ENCODE measurements at places on chromosomes 5 and 9.

- DNase-seq = no peak
Measured at GRCh38 chr5:139014726-139015125, 139.6 kb upstream of the LRRTM2 start.

GRCh38 chr5:104045987-104046386 lies 483.4 kb upstream of the NUDT12 start:
- DNase-seq = no peak

DNA sequence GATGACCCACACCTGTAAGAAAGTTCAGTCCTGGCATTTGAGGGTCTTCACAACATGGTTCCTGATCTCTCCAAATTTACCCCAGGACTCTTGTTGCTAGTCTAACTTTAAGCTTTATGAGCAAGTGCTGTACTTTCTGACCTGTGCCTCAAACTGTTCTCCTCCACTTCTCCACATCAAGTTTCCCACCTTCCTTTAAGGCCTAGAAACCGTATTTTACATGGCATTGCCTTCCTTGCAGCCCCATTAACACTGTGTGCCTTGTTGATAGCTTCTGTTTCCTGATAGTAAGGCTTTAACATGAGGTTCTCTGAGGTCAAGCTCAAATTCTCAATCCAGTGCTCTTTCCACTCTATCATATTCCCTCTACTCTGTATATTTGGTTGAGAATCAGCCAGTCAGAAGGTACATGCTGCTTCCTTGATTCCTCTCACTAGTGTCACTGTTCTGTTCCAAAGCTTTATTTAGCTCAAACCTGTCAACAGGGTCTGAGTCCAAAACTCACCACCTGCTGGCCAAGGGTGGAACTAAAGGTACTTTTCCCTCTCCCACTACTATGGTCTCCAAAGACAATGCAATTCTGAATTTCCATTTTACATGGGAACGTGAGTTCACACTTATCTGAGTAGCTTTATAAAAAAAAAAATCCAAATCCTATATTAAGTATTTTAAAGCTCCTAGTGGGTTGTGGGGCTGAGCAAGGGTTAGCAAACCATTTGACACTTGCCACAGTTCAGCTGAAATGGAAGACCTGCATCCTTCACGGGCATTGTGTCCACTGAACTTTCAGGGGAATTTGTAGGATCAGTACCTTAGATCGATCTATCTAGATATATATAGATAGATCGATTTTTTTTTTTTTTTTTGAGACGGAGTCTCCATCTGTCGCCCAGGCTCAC lies 21.1 kb downstream of the VCP start:
- peak; percentile 46 for DNase-seq

- no peak for DNase-seq
Measured at GRCh38 chr5:128426090-128426534, 111.9 kb downstream of the FBN2 start.

- peak; percentile 26 for DNase-seq
Measured at GRCh38 chr5:36777105-36777757, 99.3 kb upstream of the NIPBL start.

GRCh38 chr9:137986268-137987099 lies 108.9 kb downstream of the CACNA1B start:
- no peak for DNase-seq

- DNase-seq = no peak
Measured at GRCh38 chr9:36402536-36402935, 2.5 kb upstream of the RNF38 start.

- DNase-seq = no peak
Measured at GRCh38 chr5:81239613-81240012, 6.5 kb downstream of the CKMT2 start.

- DNase-seq = no peak
Measured at GRCh38 chr9:111005746-111006470, 32.4 kb downstream of the LPAR1 start.

DNA sequence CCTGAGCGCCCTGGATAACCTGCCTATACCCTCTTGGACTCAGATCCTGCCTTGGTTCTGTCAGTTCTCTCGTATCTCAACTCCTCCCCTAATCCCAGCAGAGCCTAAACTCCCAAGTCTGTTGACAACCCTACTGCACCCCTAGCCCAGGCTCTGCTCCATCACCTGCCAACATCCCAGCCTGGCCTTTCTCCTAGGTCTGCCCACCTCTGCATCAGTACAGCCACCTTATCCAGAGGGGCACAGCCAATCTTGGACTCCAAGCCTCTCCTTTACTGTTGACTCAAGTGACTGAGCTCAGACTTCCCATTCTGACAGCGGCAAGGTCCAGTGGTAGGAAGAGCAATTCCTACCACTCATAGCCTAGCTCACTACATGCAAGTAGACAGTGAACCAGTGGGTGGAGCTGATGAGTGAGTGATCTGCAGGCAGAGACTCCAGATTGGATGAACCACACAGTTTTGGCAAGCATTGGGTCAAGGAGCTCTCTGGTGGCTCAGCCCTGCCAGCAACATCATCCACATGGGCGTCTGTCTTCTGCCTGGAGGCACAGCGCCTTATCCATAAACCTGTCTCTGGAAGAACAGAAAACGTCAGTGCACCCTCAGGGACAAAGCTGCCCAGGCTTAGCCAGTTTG lies 26.5 kb downstream of the TRMO start:
- DNase-seq = no peak

DNA sequence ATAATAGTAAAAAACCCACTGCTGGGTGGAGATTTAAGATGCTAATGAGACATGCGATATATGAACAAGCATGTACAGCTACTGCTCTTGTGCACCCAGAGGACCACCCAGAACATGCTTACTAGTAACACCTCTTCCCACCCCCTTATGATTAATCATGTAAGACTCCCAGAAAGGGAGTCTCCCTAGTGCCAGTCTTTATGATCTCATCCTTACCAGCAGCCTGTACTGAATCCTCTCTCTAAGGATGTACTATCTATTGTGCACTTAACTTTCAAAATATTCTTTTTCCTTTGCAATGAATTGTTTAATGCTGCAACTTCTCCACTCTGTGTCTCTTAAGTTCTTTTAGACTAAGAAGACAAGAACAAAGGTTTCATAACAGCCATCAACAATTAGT lies 9.1 kb upstream of the MAT2B start:
- no peak for DNase-seq

DNA sequence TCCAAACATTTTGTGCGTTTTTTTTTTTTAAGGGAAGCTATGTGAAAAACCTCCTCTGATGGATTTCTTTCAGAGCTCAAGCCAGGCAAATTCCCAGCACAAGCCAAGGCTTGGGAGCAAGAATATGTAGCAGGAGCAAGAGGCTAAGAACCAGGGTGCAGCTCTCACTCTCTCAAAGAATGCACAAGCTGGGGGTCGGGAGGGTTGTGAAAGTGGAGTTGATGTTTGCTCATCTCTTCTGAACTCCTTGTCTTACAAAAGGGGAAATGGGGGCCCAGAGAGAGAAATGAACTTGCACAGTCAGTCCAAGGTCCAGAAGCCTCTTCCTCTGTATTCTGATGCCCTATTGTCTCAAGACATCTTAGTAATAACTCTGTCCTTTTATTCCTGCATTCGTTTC lies 7.7 kb upstream of the TRAF1 start:
- no peak for DNase-seq

DNA sequence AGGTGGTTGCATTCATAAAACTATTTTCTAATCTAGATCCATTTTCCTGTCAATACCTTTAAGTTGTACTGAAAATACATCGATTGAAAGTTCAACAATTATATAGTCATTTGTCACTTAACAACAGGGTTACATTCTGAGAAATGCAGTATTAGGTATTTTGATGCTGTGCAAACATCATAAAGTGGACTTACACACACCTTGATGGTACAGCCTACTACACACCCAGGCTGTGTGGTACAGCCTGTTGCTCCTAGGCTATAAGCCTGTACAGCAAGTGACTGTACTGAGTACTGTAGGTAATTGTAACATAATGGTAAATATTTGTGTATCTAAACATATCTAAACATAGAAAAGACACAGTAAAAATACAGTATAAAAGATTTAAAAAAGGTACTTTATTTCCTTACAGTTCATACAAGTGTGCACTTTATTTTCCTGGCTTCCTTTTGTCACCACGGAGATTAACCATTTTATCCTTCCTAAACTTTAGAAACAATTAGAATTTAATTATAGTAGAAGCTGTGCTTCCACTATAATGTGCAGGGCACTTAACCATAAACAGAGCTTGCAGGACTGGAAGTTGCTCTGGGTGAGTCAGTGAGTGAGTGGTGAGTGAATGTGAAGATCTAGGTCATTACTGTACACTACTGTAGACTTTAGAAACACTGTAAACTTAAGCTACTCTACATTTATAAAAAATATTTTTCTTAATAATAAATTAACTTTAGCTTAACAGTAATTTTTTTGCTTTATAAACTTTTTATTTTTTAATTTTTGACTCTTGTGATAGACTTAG lies 42.9 kb upstream of the MEF2C start:
- no peak for DNase-seq

DNA sequence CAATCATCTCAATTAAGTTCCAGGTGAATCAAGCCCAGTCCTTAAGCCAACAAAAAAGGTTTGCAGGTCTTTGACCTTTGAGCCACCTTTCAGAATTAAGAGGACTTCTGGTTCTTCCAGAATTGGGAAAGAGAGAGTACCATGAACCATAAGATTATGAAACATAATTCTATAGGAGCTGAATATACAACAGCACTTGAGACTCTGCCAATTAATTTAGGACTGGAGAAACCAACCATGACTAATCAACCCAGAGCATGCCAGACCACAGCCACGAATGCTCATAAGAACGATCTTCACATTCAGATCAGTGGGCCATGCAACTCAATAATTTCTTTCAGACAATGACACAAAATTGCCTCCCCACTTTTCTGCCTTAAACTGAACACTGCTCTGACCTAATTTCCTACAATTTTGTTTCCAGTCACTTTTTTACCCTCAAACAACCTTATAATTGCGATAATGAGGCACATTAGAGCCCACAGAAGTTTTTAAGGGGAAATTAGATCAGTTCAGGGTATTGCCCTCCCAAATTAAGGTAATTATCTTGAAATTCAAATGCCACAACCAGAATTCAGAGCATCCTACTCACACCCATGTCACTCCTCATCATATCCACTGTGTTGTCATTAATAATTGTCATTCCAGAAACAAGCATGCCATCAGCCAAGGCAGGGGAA lies 213.4 kb downstream of the ATPSCKMT start:
- no peak for DNase-seq

DNA sequence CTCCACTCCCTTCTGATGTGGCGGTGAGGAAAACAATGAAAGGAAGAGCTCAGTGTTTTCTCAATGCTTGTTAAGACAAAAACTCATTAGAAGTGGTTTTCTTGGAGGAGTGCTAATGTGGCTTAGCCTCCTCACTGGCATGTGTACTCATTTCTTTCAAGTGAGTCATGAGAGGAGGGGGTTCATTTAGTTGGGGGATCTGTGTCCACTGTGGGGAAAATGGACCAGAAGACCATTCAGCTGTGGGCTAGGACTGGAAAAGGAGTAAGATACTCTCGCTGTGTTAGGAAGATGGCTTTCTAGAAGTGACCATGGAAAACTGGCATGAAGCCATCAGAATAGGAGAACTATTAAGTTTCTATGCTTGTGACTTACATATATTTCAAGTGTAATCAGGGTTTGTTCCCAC lies 23.5 kb downstream of the KLF9 start:
- DNase-seq = no peak

- no peak for DNase-seq
Measured at GRCh38 chr9:84742261-84742660, 72.7 kb downstream of the NTRK2 start.

- DNase-seq = no peak
Measured at GRCh38 chr5:419970-420369, 23.0 kb upstream of the EXOC3 start.

DNA sequence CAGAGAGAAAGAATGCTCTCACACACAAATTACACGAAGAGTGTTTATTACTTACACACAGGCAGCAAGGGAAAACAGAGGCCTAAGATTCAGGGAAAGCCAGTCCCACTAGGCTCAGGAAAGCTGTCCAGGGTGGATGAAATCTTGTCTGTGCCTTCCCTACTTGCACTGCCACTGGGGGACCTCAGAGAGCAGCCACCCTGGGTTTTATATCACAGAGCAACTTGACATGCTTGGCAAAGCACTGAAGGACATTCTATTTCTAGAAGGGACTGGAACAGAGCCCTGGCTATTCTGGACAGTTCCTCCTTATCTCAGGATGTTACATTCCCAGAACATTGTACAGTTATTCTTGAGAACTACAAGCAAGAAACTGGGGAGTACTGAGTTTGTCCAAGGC lies 7.5 kb upstream of the PRSS3 start:
- DNase-seq = no peak

DNA sequence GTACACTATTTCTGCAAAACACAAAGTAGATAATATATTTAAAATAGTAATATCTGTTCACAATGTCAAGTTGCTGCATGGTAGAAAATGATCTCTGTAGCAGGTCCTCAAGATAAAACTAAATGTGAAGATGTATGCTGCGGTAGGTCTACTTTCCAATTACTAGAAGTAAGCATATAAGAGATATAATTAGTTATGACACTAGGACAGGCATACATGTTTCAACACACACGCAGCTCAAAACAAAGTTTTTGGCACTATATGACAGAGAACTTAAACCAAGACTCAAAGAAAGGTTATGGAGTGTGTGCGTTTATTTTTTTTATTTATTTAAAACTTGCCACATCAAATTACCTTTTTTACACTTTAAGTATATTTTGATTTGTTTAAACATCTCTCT lies 23.5 kb downstream of the BNC2 start:
- no peak for DNase-seq

DNA sequence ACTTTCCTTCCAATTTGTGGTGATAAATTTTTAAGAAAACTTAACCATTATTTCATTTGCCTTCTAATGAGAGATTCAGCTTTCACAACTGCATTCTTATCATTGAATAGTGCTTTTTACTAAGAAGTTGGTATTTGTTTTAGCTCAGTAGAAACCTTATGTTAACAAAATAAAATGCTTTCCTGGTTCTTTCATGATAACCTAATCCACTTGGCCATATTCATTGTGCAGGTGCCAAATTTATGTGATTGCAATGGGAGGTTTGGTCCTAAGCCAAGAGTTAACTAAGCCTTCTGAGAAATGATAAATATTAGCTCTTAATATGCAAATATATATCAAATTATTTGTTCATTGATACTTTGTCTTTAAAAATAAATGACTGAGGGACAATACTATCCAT lies 141.1 kb upstream of the TLE4 start:
- no peak for DNase-seq

GRCh38 chr5:9140711-9141110 lies 405.2 kb downstream of the SEMA5A start:
- DNase-seq = no peak

DNA sequence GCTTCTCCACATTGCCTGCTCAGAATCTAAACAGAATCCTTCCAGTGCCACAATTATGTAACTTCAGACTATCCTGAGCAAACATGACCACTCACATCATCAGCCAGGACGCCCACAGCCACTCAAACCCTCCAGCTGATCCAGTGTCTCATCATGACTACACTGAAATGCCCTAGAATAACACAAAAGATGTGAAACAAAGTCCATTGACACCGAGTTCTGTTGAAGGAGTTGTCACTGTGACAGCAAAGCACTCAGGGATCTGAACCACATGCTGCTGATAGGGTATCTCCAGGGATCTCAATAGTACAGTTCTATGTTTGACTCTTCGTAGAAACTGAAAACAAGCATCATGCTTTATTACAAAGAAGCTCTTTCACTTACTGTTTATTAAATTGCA lies 150.2 kb downstream of the GABBR2 start:
- no peak for DNase-seq

All from frontal cortex (tissue), 4 donors.